ENCODE measurements at places on chromosomes 11 and 22. TPM values are rescaled to one million over a fixed set of nuclear protein-coding genes. Genes with fewer than 3 reads are reported as not detected.

The OR52I2 gene
- total RNA-seq = not detected

DNA sequence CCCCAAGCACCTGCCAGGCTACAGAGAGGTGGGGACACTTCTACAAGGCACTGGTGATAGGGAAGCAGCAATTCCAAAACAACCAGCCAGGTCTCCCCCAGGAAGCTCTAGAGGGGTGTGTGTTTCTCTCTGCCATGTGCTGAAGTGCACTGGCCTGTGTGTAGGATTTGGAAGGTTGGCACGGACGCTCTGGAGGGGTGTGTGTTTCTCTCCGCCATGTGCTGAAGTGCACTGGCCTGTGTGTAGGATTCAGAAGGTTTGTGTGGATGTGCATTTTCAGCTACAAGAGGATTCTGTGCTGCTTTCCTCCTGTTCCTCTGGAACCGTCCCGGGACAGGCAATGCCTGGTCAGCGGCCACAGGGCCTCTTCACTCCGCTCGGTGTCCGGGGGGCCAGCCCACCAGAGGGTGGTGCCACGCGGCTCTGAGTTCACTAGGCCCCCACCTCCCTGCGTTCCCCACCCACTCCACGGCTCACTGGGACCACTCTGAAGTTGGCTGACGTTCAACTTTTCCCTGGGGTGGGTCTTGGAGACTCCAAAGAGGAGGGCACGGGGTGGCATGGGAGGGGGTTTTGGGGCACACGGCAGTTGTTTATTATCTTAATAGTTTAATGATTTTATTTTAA is 552.8 kb downstream of the BRD1 start:
- no peak for DNase-seq

DNA sequence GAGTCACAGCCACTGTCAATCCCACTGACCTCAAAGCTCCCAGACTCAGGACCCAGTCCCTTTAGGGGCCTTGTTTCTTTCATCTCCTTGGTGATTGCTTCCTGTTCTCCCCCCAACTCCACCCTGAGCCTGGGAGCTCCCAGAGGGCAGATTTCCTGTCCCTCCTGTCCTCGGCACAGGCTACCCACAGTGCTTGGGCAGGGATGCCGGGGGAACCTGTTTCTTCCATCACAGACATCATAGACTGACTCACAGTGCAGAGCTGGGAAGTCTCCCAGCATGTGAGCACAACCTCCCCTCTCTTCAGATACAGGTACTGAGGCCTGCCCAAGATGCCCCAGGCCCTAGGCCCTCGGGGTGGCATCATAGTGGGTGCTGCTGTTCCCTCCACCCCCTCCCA is 16.6 kb downstream of the TRIM29 start:
- no peak for DNase-seq

DNA sequence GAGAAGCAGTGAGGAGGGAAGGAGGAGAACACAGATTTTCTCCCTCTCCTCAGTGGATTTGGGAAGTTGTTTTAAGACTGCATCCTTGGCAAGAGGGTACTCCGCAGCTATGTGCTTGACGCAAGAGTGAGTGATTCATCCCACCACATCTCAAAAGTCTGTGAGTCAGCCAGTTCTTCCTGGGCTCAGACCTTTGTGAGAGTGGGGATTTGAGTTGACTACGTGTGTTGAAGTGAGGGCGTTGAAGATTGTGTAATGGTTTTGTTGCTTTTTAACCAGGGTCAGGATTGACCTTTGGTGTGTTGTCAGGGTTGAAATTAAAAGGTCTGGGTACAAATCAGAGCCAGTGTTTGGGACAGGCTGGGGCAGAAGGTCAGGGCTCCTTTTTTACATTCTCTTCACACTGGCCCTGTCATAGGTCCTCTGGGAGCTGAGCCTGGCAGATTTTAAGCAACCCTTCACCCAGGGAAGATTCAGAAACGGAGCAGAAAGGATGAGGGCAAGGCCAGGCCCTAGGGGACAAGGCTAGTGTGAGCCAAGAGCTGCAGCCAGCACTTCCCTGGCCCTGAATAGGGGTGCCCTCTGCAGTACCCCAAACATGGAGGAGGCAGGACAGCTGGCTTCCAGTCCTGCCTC is 4.2 kb upstream of the C11orf86 start:
- DNase-seq = no peak

- no peak for DNase-seq
These were observed 43.7 kb upstream of the TOP3B start for GRCh38 chr22:22026157-22026831.

DNA sequence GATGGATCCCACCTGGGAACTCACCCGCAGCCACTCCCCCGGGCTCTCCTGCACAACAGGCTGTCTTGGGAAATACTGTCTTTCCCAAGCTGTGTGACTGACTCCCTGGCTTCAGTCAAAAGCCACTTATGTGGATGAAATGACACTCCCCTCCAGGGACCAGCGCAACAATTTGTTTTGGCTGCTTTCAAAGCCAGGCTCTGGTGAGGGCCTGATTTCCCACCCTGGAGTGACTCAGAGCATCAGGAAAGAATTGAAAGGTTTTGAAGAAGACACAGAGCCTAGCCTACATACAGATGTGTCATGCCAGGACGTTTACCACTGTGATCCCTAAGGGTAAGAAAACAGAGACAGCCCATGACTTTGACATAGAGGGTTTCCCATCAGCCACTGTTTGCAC is 550.5 kb downstream of the MIAT start:
- no peak for DNase-seq

GRCh38 chr11:94866936-94867795 is 99.0 kb downstream of the AMOTL1 start:
- no peak for DNase-seq

DNA sequence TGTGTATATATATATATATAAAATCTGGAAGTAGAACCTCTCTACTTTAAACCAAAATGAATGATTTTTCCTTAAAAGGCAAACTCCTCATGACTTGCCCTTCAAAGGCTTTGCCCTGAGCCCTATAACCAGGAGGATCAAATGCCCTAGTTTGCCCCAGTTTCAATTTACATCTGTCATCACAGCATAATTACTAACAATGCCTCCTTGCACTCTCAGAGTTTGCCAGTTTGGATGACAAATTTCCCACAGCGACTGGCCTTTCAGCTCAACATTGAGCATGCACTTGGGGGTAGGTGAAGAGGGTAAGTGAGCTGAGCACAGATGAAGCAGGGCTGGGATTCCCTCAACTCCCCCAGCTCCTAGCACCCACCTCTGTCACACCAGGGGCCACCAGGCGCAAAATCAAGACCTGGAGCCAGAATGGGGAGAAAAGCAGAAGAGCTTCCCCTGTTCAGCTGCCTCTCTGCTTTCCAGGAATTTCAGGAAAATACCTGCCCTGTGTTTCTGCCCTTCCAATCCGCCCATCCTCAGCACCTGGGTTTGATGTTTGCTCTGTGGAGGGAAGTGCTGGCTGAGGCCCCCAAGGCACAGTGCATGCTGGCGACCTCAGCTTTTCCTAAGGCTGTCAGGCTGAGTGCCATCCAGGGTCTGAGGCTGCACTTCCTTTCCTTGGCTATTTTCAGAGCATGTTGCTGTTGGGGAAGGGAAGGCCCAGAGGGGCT is 67.5 kb downstream of the ADAMTS15 start:
- no peak for DNase-seq

DNA sequence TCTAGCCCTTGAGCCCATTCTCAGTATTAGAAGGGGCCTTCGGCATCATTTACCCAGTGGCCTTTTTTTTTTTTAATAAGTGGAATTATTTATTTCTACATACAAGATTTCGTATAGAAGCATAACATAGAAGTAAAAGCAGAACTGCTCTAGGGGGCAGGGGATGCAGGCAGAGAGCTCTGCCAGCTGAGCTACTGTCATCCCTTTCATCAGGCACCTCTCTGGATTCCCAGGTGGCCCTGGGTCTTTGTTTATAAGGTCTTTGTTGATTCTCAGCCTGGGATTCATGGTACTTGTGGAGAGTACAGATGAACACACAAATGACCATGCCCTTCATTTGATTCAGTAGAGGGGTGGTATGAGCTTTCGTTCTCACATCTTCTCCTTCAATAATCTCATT is 66.4 kb downstream of the GAB2 start:
- DNase-seq = no peak

- no peak for DNase-seq
These were observed 6.2 kb downstream of the MRGPRD start for GRCh38 chr11:68974421-68975194.

Measured in urinary bladder (tissue), 4 donors.